ENCODE measurements at places on chromosomes 13 and 19.

GRCh38 chr19:33640773-33641172, 19.0 kb downstream of the CHST8 start:
- no peak for DNase-seq

- peak; percentile 39 for DNase-seq
Observed at GRCh38 chr13:33610438-33611120, 207.4 kb upstream of the RFC3 start.

DNA sequence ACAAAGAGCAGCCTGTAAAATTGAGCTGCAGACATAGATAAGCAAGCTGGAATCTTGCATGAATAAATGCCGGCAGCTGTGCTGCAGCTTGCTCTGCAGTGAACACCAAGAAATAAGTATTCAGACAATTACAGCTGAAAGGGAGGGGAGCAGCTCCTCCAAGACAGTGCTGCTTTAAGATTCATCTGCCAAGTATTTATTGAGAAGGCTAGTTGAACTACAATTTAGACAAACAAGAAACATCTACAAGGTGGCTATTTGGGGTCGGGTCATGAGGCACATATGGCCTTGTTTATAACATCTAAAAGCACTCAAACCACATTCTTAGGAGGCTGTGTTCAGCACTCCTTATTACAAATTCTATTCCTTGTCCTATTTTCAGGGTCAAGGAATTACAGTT, 34.9 kb downstream of the ZNF726 start:
- DNase-seq: no peak

GRCh38 chr13:20953245-20953931, 50.8 kb upstream of the XPO4 start:
- no peak for DNase-seq

DNA sequence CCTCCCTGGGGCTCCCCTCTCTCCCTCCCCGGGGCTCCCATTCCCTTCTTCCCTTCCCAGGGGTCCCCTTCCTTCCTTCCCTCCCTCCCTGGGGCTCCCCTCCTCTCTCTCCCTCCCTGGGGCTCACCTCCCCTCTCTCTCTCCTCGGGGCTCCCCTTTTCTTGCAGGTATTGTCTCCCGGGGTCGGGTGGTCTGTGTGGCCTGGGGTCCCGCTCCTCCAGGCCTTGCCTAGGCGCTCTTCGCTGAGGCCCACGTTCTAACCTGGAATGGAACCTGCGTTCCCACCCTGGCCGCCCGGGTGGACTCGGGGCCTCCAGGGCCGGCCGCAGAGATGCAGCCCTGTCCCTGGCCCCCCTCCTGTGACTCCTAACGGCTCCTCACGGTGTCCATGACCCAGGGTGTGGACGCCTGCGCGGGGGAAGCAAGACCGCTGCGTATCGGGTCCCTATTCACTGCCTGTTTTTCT, 940 bp upstream of the DCUN1D2 start:
- no peak for DNase-seq

DNA sequence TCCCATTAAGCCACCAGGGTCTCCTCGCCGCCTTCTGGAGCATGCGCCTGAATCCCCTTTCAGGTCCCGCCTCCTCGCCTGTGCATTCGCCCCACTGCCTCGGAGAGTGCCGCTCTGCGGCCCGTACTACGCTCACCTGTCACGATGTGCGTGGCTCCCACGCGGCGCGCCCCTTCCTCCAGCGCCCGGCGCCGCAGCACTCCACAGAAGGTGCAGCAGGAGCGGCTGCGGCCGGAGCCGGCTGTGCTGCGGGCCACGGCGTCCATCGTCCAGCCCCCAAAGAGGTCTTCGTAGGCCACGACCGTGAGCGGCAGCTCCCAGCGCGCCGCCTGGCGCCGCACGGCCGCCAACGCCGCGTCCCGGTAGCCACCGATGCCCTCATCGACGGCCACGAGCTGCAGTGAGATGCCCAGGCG, 4.3 kb downstream of the CTU1 start:
- DNase-seq: no peak

GRCh38 chr19:34316247-34316646, 48.7 kb upstream of the GPI start:
- DNase-seq: no peak

GRCh38 chr13:29907670-29908069, 57.3 kb upstream of the UBL3 start:
- DNase-seq: no peak

DNA sequence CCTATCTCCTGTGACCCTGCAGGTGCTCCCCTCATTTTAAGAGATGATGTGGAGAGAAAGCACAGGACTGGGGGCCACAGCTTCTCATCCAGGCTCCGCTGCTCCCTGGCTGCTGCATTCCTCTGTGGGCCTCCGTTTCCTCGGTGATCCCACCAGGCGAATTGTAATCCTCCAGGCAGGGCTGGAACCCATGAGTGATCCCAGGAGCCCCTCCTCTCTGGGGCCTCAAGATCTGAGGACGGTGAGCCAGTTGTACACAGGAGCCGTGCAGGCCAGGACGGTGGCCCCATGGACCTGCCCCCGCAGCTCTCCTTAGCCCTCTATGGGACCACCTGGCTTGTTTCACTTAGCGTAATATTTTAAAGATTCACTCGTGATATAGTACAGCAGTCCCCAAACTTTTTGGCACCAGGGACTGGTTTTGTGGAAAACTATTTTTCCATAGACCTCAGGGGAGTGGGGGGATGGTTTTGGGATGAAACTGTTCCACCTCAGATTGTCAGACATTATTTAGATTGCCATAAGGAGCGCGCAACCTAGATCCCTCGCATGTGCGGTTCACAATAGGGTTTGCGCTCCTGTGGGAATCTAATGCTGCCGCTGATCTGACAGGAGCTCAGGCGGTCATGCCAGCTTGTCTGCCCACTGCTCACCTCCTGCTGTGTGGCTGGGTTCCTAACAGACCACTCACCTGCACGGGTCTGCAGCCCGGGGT, 5.6 kb downstream of the FFAR3 start:
- no peak for DNase-seq

- DNase-seq: no peak
Observed at GRCh38 chr13:30576528-30576927, 41.2 kb upstream of the USPL1 start.

DNA sequence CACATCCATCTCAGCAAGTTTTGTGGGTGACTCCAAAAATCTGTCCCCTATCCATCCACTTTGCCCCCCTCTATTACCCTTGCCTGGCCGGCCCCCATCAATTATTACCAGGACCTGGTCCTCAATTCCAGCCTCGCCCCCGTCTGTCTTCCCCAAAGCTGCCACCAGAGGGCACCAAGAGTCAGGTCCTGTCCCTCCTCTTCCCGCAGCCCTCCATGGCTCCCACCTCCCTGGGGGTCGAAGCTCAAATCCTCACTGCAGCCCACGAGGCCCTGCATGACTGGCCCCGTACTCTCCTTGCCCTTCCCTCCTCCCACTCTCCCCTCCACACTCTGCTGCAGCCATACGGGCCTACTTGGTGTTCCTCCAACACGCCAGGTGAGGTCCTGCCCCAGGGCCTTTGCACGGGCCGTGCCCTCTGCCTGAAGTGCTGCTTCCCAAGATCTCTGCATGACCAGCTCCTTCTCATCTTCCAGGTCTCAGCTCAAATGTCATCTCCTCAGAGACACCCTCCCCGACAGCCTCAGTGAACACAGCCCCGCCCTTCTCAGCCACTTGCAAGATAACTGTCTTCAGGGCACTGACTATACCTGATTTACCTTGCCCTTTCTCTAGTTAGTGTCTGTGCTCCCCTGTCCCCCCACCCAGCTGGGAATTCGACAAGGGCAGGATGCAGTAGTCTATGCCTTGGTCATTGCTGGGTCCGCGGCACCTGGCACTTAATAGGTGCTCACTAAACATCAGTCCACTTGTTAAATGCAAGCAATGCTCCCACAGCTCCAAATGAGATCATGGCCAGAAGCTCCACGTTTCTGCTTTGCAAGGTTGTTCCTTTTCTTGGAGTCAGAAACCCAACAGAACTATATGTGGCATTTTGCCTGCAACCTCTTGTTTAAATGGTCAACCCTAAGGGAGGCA, 16.8 kb upstream of the SEMA6B start:
- DNase-seq: peak; percentile 57

DNA sequence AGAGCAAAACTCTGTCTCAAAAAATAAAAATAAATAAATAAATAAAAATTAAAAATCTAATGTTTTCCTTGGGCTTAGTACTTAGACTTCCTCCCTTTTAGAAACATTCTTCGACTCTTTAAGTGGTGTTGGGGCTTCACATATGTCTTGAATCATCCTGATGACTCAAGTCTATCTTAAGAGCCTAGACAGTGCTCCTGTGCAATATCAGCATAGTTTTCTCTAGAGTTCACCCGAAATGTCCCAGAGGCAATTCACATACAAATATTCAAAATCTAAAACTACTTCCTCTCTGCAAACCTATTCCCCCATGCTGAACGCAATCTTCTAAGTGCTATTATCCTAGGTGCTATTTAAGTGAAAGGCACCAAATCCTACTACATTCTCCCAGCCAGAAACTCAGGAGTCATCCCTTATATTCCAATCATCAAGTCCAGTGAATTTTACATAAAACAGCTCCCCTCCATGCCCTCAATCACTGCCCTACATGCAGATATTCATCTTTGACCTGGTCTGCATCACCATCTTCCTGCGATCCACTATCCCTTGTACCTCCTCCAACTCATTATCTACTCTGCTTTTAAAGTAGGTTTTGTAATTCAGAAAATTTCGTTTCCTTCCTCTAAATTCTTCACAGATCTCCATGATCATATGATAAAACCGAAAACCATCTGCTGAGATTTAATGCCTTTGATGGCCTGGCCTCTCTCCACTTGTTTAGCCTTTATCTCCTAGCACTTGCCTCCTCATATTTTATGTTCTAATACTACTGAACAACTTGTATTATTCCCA, 102.7 kb downstream of the ELF1 start:
- DNase-seq: no peak

DNA sequence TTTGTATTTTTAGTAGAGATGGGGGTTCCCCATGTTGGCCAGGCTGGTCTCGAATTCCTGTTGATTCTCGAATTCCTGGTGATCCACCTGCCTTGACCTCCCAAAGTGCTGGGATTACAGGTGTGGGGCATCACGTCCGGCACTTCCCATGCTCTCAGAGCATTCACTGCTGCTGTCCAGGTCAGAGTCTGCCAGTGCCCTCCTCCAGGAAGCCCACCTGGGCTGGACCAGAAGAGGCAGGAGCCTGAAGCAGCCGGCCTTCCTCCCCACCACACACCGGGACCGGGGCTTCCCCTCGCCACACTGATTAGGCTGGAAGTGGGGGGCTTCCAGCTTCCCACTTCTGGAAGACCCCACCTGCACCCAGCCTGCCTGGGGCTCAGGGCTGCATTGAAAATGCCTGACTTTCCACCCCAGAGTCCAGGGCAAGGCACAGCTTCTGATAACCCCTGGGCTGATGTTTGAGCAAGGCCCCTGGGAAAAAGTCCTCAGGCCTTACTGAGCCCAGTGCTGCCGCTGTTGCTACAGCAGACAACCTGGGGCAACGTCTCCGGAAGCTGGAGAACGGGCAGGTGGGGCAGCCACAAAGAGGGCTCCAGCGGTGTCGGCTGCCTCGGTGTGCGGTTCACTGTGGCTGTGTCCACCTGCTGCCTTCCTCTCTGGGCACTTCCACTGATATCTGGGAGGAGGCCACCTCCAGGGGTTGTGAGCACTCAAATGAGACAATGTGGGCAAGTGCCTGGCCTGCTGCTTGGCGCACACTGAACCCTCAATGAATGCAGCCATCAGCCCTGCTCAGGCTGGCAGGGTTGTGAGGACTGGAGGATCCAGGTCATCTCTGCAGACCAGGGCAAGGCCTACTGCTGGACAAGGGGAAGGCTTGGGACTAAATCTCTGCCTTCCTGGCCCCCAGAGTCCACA, 22.6 kb downstream of the CEBPA start:
- DNase-seq: no peak

GRCh38 chr13:41213316-41213715, 18.9 kb upstream of the KBTBD7 start:
- DNase-seq: no peak

- no peak for DNase-seq
Observed at GRCh38 chr19:41441321-41441945, 1.5 kb upstream of the ERICH4 start.

DNA sequence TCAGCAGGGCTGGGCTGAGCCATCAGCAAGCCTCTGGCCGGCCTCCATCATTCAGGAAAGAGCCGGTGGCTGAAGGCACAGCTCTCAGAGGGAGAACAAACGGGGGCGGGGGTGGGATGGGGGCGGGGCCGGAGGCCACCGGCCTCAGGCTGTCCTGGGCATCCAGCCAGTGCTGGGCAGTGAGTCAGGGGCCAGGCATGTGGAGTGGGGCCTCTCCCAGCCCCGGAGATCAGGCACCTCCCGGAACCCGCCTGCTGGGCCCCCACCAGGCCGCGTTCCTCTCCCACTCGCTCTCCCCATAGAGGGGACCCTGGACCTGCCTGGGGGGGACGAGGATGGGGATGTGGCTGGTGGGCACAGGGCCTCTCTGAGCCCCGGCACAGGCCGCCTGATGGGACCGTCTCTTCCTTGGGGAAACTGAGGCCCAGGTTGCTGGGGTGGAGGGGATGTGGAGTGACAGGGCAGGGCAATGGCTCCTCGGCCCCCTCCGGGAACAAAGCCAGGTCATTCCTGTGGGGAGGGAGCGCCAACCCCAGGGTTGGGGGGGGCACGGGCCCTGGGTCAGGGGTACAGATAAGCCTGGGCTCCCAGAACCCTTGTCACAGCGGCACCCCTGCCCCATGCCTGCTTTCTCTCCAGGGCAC, 12.9 kb downstream of the SPC24 start:
- DNase-seq: no peak

DNA sequence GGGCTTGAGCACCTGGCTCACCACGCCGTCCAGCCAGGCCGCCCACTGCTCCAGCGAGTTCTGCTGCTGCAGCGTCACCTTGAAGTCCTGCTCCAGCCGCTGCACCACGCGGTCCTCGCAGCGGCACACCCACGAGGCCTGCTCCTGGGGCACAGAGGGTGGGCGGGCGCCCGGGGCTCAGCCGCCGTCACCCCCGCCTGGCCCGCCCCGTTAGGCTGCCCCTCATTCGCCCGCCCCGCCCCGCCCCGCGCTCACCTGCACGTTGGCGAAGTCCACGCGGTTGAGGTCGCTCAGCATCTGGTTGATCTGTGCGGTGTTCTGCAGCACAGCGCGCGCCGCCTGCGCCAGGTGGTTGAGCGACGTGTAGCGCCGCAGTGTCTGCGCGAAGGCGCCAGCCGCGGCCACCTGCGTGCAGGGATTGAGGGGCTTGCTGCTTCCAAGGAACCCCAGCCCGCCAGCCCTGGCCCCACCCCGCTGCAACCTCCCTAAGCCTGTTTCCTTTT, 11.3 kb downstream of the DCAF15 start:
- no peak for DNase-seq

DNA sequence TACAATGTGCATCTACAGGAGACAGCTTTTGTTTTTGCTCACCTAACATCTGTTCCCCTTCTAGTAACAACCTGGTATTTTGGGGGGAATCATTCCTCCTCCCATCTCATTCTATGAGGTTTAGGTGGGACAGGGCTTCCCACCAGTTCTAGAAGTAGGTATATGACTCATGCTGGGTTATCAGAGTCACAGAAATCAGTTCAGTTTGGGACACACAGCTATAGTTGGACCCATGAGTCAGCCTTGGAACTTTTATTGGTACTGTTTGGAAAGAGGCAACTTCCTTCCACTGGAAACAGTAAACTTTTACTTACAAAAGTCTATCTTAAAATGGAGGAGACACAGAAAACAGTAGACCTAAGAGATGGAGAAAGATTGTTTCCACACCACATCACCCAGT, 185.5 kb downstream of the DNAJC3 start:
- DNase-seq: no peak

- DNase-seq: no peak
Observed at GRCh38 chr19:48770266-48770665, 14.9 kb downstream of the FGF21 start.

GRCh38 chr19:5450482-5451126, 4.6 kb upstream of the ZNRF4 start:
- DNase-seq: no peak

GRCh38 chr19:29502581-29502850, 23.3 kb upstream of the VSTM2B start:
- DNase-seq: no peak

- no peak for DNase-seq
Observed at GRCh38 chr19:36409841-36410240, 8.6 kb downstream of the ZFP82 start.
